Cerebellar nuclear complex (tissue), 1 donor: ENCODE measurements at places on chromosomes 7 and 10.

- no peak for DNase-seq
Measured at GRCh38 chr7:149196151-149196704, 882 bp downstream of the ZNF282 start.

DNA sequence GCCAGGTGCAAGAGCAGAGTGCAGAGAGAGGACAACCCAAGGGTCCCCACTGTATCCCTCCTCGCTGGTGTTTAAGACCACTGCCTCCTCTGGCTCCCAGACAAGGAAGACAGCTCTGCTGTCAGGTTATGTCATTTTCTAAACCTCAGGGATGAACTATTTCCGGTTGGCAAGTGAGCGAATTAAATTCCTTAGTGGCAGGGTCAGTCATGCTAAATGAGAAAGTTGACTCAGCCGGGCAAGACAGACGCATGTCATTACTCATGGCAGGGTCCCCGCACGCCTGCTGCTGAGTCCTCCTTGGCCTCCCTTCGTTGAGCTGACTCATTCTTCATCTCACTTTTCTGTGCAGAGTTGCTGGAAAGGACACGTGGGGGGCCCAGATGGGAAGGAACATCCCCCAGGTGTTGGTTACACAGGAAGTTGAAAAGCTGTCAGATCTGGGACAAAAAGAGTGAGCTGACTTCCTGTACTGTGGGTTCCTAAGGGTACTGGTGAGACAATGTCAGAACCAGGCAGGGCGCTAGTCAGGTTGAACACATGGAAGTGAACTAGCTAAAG lies 47.1 kb upstream of the UCN3 start:
- no peak for DNase-seq

- no peak for DNase-seq
Measured at GRCh38 chr7:30764030-30764975, 6.9 kb upstream of the MINDY4 start.

- DNase-seq = no peak
Measured at GRCh38 chr7:130395421-130395820, 15.1 kb downstream of the CPA1 start.

GRCh38 chr10:34520510-34520909 lies 294.6 kb downstream of the PARD3 start:
- no peak for DNase-seq

DNA sequence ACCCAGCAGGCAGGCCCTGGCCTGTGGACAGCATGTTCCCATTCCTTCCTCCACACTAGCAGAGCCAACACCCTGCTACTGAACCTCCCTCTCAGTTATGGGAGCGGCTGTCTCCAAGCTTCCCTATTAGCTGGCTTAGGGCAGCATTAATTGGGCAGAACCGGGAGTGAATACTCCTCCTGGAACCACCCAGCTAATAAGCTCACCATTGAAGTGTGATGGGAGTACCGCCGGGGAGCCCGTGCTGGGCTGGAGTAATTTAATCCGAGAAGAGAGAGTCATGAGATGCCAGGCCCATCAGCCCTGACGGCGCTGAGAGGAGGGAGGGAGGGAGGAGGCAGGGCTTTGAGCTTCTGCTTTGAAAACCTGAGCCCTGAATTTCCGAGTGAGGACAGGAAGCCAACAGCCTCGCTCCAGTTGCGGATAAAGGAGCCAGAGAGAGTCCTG lies 31.8 kb upstream of the ELFN1 start:
- no peak for DNase-seq

DNA sequence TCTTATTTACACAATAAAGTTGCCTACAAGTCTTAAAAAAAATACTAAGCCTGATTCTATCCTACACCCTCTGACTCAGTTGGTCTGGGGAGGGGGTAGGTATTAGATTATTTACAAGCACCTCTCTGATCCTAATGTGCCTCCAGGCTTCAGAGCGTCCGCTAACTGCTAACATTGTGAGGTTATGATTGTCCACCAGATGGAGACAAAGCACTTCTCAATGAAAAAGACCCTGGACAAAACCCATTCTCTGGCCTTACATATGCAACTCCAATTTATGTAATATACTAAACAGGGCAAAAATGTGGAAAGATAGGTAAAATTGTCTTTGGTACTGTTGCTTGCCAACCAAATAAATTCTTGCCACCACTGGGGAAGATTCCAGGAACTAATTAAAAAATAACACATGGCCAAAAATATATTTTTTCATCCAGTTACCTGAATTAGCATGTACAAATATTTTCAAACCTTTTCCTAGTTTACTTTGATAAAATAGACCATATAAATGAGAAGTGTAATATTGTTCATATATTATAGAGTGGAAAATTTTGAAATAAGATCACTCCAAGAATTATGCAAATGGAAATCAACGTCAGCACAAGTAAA lies 92.4 kb downstream of the KIF20B start:
- no peak for DNase-seq

- DNase-seq = no peak
Measured at GRCh38 chr7:69864822-69865221, 266.5 kb downstream of the AUTS2 start.

GRCh38 chr7:99707096-99707495 lies 27.3 kb upstream of the CYP3A5 start:
- no peak for DNase-seq

DNA sequence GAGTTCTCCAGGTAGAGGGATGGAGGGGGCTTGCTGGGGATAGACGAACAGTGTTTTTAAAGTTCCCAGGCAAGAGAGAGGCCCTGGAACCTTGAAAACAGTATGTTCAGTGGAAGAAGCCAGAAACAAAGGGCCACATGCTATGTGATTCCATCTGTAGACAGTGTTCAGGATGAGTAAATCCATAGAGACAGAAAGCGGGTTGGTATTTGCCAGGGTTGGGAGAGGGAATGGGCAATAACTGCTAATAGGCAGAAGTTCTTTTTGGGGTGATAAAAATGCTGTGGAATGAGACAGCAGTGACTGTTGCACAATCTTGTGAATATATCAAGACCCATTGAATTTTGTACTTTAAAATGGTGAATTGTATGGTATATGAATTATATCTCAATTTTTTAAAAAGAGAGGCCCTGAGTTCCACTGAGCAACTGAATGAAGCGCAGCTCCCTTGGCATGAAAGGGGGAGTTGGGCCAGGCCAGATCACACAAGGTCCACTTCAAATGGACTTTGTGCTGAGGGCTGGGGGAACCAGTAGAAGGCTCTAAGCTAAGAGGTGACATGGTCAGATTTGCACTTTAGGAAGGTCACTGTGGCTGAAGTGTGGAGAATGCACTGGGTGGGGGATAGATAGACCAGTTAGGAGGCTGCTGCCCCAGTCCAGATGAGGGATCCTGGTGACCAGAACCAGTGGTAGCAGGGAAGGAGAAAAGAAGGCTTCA lies 34.0 kb downstream of the LEP start:
- DNase-seq = no peak

DNA sequence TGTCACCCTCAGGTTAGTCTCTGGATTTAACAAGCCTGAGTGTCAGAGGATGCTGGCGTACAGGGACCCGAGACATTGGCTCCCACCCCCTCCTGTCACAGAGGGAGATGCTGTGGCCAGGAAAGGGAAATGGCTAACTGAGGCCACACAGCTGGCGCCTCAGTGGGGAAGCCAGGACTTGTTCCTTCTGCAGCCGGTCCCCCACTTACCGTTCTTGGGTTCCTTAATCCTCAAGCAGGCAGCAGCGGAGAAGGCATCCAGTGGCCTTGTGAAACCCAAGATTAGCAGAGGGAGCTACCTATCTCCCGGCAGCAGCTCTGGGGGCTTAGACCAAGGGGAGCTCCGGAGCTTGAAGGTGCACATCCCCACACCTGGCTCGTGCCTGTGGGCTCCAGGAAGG lies 65.4 kb downstream of the NEURL1 start:
- DNase-seq = no peak

DNA sequence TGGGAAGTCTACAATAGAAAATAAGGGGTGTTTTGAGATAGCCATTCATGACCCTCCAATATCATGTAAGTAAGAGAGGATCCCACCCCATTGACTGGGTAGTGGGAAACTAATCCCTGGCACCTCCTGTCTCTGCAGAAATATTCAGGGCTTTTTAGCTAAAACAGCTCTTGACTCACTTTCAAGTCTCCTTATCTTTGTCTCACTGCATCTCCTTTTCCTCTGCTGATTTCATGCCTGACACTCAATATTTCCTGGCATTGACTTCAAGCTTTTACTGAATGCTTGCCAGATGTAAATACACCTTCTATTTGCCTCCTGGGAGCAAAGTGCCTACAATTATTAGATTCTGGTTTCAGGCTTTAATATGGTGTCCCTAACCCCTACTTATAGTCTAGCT lies 57.1 kb downstream of the CHRM2 start:
- DNase-seq = no peak

DNA sequence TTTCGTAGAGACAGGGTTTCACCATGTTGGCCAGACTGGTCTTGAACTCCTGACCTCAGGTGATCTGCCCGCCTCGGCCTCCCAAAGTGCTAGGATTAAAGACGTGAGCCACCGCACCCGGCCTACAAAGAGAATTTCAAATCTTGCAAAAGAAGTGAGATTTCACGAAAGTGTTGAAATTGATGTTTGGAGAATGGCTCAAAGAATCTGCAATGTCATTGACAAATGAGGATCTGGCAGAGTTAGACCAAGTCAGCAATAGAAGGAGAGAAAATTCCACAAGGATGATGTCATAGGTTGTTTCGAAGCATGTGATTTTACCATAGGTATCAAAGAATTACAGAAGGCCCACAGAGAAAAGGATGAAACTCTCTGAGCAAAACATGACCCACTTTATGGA lies 71.7 kb downstream of the LYZL2 start:
- no peak for DNase-seq

- DNase-seq = no peak
Measured at GRCh38 chr7:26789481-26790184, 74.8 kb downstream of the SKAP2 start.

GRCh38 chr7:2004841-2005725 lies 227.7 kb downstream of the MAD1L1 start:
- no peak for DNase-seq

- no peak for DNase-seq
Measured at GRCh38 chr10:47151920-47152319, 148.1 kb upstream of the GDF10 start.

DNA sequence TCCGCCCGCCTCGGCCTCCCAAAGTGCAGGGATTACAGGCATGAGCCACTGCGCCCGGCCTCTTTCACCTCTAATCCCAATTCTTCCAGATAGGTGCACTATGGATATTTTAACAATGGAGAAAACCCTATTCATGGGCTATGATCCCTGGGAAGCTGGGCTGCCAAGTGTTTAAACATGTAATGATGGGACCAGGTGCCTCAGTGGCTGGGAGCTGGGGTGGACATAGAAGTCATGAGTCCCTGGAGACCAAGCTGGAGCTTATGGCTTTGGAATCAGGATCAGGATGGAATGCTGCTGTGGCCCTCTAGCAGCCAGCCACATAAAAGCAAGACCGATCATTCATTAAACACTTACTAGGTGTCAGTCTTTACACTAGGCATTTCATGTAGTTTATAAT lies 41.8 kb upstream of the IGFBP3 start:
- DNase-seq = no peak

GRCh38 chr7:112908086-112908485 lies 117.9 kb upstream of the TMEM168 start:
- DNase-seq = no peak

GRCh38 chr10:124323111-124323725 lies 95.5 kb downstream of the OAT start:
- no peak for DNase-seq

DNA sequence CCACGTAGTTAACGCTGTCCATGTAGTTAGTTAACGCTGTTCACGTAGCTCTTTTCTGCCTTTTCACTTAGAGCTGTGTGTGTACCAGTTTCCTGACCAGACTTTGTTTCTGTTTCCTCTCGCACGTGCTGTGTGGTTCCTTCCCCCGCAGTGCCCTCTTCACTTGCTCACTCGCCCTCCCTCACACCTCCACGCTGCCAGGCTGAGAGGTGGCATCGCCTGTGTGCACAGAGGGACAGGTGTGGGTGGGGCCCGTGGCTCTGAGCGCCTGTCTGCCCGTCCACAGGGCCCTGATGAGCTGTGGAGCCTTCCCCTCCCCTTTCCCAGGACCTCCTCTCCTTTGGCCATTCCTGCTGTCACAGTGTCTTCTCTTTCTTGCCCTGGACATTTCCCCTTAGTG lies 30.6 kb downstream of the WDR37 start:
- DNase-seq = no peak

DNA sequence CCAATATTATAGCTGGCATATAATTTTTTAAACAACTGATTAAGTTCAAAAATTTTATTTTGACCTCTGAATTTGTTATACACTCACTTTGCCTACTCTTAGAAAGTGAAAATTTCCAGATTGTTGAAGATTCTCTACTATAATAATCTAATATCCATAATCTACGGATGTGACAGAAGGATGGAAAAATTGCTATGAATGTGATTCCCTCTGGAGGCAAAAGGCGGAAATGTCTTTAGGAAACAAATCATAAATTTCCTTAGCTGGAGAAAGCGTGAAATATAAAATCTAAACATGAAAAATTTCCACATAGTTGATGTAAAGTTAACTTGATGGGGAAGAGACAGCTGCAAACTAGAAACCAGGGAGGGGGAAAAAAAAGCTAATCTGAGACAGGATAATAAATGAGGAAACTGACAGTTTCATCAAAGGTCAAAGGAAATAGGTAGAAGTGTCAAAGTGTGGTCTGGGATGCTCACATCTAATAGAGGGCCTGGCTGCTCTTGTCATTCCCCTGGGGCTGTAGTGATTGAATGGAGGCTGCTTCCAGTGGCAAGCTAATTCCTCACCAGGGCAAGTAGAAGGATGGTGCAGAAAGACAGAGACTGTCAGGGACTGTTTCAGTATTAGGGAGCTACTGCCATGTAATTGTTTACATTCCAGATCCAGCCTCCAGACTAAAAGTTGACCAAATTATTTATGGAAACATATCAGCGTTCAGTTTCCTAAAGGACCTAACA lies 264.5 kb downstream of the SDHAF3 start:
- no peak for DNase-seq
